ENCODE measurements at places on chromosomes 12 and 14.

DNA sequence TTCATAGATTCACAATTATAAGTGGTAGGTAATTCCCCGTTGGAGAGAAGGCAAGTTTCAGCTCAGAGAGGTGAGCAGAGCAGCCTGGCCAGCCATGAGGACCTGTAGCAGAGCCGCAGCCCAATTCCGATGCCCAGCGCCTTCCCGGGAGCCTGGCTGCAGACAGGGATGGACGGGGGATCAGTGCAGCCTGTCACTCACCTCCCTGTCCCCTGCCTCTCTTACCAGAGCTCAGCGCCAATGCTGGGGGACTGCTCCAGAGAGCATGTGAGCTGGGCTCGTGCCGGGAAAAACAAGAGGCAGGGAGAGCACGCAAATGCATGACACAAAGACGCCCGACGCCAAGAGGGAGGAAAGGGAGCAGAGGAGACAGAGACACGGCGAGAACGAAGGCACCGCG, 231.9 kb downstream of the BCL11B start:
- no peak for DNase-seq

- DNase-seq = no peak
Measured at GRCh38 chr14:54718046-54718445, 151.1 kb downstream of the SAMD4A start.

- no peak for DNase-seq
Measured at GRCh38 chr12:2009623-2010022, 5.4 kb upstream of the DCP1B start.

DNA sequence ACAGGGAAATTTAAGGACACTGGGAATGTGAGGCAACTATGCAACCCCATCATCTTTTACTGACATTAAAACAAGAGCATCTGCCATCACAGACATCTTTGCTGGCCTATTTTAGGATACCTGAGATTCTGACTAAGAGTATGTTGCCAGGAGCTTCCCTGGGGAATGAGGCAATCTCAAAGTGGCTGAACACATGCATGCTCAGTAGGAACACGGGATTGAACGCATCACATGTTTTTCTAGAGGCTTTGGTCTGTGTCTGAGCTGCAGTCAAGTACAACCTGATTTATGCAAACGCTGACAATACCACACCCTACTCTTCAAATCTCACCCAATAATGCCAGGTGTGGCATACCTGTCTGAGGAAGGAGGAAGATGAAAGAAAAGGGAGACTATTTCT, 416.5 kb downstream of the NELL2 start:
- no peak for DNase-seq
